ENCODE measurements at places on chromosomes 12 and 14. TPM values are rescaled to one million over a fixed set of nuclear protein-coding genes. Genes with fewer than 3 reads are reported as not detected.

The NABP2 gene
- 4.3 TPM for polyA plus RNA-seq

The SMCO2 gene
- not detected for polyA plus RNA-seq

DNA sequence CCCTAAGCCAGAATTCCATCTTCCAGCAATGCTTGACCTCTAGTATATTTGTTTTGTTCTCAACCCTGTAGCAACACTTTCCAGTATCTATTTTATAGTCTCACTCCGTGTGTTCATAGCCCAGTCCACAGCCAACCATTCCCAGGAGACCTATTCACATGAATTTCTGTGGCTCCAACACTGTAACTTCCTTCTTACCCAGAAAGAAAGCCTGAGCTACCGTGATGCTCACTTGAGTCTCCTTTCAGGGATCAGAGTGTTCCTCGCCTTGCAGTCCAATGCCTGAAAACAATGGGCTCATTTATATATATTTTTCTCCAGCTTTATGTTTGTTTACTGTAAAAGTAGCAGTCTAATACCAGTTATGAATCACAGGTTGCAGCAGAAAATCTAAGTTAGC is 645.0 kb upstream of the NOVA1 start:
- no peak for DNase-seq

GRCh38 chr12:2615665-2616402 is 178.9 kb upstream of the FKBP4 start:
- no peak for DNase-seq

DNA sequence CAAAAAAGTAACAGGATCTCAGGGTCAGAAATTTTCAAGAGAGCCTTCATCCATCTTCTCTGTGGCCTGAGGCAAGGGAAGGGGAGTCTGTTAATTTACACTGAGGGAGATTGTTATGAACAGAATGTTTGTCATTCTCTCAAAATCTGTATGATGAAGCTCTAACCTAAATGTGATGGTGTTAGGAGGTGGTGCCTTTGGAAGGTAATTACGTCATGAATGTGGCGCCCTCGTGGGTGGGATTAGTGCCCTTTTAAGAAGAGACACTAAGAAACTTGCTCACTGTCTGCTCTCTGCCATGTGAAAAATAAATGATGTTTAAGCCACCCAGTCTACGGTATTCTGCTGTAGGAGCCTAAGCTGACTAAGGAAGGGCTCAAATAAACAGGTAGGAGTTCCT is 521.6 kb downstream of the SNAPC1 start:
- no peak for DNase-seq

- peak; percentile 48 for DNase-seq
Observed at GRCh38 chr12:68040450-68041075, 51.3 kb downstream of the IFNG-AS1 start.

Measured in CD4-positive, CD25-positive, alpha-beta regulatory T cell (primary cell).